SIG-M5 (cell line): ENCODE measurements at places on chromosomes 12 and 14.
A peak's percentile ranks its signal among the peaks of the same experiment; 100 is the strongest.

DNA sequence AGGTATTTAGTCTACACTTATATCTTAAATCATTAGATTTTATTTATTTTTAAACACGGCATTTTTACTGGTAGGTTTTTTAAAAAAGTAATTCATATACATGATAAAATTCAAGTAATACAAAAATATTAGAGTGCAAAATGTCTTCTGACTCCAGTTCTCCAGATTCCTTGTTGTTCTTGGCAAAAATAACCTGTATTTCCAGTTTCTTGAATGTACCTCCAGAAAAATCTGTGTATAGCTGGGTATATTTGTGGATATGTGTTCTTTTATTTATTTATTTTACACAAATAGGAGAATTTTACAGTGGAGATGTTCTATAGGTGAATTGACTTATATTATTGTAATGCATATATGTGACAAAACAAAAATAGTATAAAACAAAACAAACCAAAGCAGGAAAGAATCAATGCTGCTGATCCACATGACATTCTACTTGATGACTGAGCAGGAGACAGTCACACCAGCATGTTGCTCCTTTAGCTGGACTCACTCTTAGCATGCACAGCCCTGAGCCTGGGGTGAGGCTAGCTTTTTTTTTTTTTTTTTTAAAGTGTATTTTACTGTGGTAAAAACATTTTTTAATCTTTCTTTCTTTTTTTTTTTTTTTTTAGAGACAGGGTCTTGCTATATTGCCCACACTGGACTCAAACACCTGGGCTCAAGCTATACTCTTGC is 42.2 kb upstream of the SLC38A2 start:
- DNase-seq: no peak

DNA sequence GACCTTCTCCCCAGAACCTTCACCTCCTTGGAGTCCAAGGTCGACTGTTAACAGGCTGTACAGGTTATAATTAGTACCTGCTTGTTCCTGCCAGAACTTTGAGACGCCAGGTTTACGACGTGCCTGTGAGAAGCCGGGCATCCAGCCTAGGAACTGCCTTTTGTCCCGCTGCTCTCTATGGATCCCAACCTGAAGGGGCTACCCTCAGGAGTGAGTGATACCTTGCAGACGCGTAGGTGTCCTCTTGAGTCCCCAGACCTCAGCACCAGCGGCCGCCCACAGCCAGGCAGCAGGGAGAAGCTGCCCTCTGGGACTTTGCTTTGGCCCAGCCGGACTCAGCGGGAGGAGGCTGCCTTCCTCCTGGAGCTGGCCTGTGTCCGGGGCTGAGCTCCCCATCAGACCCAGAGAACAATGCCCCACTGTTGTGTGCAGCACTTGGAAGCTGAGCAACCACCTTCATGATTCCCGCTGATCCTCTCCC is 16.2 kb downstream of the SYNE3 start:
- DNase-seq: no peak

- DNase-seq: no peak
These were observed 116.0 kb upstream of the LRIG3 start for GRCh38 chr12:59036347-59036746.

- DNase-seq: no peak
These were observed 3.6 kb downstream of the SLC25A29 start for GRCh38 chr14:100302616-100303015.

DNA sequence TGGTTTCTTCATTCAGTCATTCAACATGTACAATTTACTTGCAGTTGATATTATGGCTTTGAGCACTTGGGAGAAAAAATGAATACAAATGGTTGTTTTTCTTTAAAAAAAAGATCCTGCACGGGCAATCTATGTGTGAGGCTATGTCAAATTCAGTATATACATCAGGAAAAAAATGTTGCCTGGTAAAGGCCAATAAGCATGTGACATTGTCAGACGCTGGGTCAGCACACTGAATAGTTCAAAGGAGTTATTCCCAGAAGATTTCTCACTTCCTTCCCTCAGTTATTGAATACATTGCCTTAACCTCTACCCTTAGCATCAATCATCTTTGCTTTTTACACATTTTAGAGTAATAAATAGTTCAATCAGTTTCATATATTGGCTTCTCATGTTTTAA is 319.2 kb downstream of the NUAK1 start:
- DNase-seq: no peak

DNA sequence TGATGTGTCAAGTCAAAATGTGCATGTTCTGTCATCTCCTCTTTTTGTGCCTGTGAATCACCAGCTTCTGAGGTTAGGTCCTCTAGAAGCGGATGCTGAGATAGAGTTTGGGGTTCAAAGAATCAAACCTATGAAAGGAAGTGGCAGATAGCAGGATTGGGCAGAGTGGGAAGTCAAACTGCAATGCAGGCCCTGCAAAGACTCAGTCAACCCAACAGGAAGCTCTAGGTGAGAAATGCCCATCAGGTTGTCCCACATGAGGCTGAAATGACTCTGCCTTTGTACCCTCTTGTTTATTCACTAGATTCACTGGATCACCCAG is 4.5 kb upstream of the MIA2 start:
- DNase-seq: no peak

DNA sequence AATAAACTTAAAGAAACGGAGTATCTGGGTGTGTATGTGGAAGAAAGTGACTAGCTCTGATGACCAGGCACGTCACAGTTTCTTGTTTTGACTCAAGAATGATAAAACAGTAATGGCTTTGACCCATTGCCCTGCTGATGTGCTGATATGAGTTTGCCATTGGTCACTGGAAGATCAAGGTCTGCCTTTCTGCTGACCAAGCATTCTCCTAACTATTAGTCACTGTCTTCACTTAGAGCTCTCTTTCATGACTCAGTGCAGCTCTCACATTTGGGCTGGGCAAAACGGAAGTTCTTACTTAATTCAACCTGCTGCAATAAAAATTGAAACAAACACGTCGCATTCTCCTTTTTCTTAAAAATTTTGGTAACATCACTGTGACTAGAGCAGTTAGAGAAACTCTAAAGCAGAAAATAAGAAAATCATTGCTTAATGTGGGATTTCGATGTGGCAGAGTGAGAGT is 366.7 kb downstream of the BTG1 start:
- DNase-seq: no peak

- no peak for DNase-seq
These were observed 213.6 kb downstream of the ERC1 start for GRCh38 chr12:1204581-1205121.

DNA sequence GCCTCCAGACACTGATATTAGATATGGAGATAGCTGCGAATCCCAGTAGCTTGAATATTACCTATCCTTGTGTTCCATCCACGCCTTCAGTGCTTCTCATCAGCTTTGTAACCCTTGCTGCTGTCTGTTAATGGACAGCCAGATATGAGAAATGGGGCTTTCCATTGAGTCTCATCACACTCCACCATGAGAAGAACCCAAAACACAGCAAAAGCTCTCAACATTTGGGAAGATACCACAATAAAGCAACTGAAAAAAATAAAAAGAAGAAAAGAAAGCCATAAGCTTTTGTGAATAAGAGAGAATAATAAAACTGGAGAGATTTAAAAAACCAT is 225.4 kb downstream of the GALC start:
- no peak for DNase-seq

GRCh38 chr12:76451528-76451927 is 103.3 kb upstream of the BBS10 start:
- no peak for DNase-seq

- DNase-seq: no peak
These were observed 14.9 kb upstream of the SNAPC1 start for GRCh38 chr14:61747342-61747741.

DNA sequence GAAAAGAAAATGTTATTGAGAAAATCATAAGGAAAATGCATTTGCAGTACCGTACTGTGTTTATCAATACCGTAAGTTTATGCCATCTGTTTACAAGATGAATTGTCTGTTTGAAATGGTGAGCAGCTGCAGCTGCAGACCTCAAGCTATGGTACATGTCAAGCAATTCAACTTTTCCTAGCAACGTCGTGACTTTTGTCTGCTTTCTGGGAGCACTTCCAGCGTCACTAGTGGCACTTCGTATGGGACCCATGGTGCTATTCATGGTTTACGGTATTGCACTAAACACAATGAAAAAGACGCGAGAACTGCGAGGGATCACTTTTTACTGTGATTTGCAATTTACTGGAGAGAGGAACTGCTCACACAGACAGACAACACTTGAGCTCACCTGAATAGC is 160.8 kb downstream of the UNC79 start:
- no peak for DNase-seq

GRCh38 chr12:41772478-41772877 is 372.2 kb downstream of the GXYLT1 start:
- no peak for DNase-seq

DNA sequence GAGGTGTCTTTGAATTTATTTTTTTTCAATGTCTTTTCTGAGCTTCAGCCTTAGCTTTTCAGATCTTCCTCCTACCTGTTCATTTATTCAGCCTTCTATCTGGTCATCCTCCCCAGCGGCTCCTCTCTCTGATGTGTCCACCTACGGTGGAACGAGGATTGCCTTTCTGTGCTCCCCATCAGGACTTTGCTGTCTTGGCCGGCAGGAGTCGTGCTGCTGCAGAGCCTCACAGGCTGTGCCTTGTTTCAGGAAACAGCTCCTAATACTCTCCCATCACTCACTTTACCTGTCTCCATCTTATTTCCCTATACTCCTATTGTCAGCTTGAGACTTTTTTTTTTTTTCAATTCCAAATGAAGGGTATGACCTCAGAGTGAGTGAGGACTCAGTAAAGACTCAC is 76.9 kb downstream of the KICS2 start:
- no peak for DNase-seq

GRCh38 chr14:102947321-102948103 is 25.0 kb downstream of the AMN start:
- no peak for DNase-seq

GRCh38 chr12:11958221-11959091 is 112.3 kb upstream of the BCL2L14 start:
- no peak for DNase-seq

GRCh38 chr12:120979220-120979861 is 998 bp downstream of the HNF1A start:
- no peak for DNase-seq

- no peak for DNase-seq
These were observed 19.9 kb downstream of the CALM1 start for GRCh38 chr14:90416720-90417119.

DNA sequence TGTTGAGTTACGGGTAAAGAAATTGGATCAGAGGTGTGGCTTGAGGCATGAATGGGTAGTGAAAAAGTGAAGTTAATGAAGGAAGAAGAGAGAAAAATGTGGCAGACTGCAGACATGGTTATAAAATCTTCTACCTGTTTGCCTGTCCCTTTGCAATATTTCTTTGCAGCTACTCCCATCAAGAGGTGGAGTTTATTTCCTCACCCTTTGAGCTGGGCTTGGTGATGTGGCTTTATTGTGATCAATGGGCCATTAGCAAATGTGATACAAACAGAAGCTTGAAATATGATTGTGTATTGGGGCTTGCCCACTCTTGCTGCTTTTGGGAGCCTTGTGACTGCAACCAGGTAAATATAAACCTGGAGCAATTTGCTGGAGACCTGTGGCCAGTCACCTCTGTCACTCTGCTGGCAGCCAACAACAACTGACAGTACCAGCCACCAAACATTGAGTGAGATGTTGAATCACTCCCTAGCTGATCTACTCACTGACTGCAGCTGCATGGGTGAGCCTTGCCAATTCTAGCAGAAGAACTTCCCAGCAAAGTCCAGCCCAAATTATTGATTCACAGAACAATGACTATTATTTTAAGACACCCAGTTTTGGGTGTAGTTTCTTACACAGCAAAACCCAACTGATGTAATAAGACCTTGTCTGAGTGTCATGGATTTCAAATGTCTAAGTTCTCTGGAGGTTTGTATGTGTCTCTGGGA is 151.0 kb upstream of the ATP2B1 start:
- DNase-seq: no peak

GRCh38 chr14:94650806-94651805 is 38.9 kb downstream of the SERPINA3 start:
- no peak for DNase-seq

DNA sequence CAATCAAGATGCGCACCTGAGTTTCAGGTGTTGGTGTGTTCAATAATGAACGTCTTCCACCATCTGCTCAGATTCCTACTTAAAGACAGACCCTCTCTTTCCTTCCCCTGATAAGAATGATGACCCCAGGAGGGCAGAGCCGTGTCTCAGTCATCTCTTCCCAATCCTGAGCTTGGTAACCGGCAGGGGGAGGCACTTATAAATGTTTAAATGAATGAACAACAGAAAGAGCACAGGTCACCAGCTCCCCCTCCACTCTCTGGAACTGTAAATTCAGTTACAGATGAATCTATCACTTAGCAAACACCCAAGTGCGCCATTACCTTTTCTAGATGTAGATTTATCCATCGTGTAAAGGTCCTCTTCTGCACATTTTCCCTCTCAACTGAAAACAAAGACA is 72.4 kb upstream of the DICER1 start:
- DNase-seq: no peak

GRCh38 chr12:110314308-110314707 is 33.3 kb downstream of the ATP2A2 start:
- DNase-seq: peak; percentile 87
